Stimulated activated CD8-positive, alpha-beta memory T cell treated with anti-CD3 and anti-CD28 coated beads, Interleukin-12 subunit alpha, Interleukin-12 subunit beta, amount 100 ng/mL, for 4 hours (primary cell): ENCODE measurements at places on chromosomes 1 and 21.

GRCh38 chr1:236759252-236759859 is 35.7 kb upstream of the MTR start:
- no peak for DNase-seq

GRCh38 chr1:209319057-209319432 is 264.5 kb upstream of the CAMK1G start:
- no peak for DNase-seq

- no peak for DNase-seq
Observed at GRCh38 chr1:62875676-62876075, 91.7 kb downstream of the ATG4C start.

- no peak for DNase-seq
Observed at GRCh38 chr1:62732331-62732730, 44.1 kb upstream of the DOCK7 start.

GRCh38 chr1:17060306-17060749 is 6.5 kb upstream of the SDHB start:
- DNase-seq: no peak

GRCh38 chr21:25501462-25501861 is 105.8 kb downstream of the MRPL39 start:
- DNase-seq: no peak

DNA sequence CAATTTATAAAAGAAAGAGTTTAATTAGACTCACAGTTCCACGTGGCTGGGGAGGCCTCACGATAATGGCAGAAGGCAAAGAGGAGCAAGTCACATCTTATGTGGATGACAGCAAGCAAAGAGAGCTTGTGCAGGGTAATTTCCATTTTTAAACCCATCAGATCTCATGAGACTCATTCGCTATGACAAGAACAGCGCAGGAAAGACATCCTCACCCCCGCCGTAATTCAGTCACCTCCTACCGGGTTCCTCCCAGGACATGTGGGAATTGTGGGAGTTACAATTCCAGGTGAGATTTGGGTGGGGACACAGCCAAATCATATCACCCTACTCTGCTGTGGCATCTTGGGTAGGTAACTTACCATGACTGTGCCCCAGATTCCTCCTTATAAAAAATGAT is 79.8 kb downstream of the AK5 start:
- no peak for DNase-seq
